T-helper 17 cell (primary cell): ENCODE measurements at places on chromosomes 2 and 18.

- no peak for DNase-seq
Observed at GRCh38 chr2:231820786-231821303, 34.6 kb downstream of the COPS7B start.

- DNase-seq, result no peak
Observed at GRCh38 chr2:149544692-149545091, 42.9 kb downstream of the MMADHC start.

DNA sequence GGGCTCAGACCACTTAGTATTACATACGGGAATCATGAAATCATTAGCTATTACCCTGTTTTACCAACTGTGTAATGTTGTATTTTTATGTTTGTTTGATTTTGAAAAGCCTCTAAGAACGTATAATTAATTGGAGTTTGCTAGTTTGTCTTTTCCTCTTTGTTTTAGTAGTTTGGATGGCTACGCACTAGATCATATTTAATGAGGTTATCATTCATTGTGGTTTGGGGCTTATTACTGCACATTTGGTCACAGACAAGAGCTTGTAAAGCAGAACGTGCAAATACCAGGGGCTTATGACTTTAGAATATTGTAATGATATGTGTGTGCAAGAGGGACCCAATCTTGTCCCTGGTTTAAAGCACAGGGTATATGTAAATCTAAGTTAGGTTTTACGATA lies 10.3 kb downstream of the CABLES1 start:
- no peak for DNase-seq

DNA sequence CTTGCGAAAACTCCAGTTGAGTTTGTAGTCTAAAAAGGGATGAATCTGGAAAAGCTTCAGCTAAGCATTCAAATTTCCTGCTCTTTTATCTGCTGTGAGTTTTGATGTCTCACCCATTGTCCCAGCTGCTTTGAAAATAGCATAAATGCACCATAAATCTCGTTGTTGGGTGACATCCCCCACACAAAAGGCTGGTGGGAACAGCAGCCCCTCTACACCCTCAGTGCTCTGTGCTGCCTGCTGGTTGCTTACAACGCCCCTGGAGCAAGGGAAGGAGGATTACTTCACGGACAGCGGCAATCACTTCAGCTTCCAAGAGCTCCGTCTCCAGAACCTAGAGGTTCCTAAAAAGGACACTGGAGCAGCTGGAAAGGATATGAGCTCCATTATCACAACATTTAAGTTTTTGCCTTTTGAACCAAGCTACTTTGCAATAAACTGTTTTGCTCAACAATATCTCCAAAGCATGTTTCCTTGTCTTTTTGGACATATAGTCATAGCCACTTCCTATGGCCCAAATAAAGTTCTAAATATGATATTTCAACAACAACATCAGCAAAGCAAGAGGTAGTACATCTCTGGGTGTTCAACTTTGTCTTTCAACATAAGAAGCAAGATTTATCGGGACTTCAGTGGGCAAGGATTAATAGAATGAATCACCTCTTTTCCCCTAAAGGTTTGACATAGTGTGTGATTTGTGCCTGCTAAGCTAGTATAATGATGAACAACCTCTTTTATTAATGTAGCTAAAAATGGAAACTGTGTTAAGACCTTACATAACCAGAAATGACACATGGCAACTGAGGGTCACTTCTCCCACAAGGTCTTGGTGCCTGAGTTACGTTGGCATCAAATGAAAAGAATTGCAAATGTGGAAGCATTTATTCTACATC lies 413.5 kb downstream of the TXNL1 start:
- DNase-seq, result no peak

GRCh38 chr18:28504066-28504465 lies 327.1 kb upstream of the CDH2 start:
- no peak for DNase-seq

- DNase-seq, result no peak
Observed at GRCh38 chr18:5103286-5103685, 93.8 kb downstream of the AKAIN1 start.

DNA sequence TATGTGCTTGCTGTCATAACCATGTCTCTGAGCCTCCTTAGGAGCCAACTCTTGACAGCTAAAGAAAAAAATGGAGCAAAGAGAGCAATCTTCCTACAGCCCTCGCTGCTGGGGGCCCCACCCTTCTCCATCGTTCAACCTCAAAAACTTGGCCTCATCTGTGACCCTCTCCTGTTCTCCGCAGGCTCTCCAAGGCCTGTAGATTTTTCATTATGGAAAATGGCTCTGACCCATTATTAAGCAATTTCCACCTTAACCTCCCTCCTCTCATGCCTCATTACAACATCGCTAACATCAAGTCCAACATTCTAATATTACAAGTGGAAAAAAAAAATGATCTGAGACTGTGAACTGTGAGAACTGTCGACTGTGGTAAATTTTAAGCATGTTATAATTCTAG lies 98.7 kb downstream of the SLC8A1 start:
- no peak for DNase-seq

- no peak for DNase-seq
Observed at GRCh38 chr18:22983175-22983574, 50.0 kb downstream of the RBBP8 start.

DNA sequence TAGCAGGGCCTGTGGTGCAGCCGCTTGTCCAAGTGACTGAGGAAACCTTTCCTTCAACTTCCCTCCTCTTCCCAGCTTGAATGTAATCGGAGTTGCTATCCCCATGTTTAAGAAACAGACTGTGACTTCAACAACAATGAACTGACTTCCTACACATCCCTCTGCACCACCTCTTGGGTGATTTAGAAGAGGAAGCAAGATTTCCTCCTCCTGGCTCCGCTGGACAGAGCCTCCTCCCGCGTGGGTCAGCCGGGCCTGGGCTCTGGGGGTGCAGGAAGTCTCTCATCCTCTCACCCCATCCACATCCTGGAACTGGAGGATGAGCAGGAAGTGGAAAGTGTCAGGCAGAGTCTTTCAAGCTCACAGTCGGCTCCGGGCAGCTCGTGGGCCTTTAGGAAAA lies 84.3 kb downstream of the GATA6 start:
- no peak for DNase-seq

DNA sequence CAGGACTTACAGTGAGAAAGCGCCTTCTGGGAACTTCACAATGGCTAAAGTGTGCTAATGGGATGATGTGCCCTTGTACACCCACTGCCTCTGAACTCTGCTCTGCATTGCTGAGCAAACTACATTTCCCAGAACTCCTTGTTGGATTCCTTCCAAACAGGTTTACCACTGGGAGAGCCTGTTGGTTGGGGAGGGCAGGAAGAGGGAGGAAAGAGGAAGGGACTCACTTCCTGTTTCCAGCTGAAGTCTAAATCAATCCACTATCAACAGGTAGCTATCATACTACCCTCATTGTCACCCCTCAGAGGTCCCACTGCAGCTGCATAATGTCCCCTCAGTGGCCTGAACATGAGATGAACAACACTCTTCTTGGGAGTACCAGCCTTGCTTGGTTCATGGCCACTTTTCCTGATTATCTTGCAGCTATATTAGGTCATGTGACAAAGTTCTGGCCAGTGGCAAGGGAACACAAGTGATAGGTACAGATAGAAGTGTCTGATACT lies 109.7 kb downstream of the MSH2 start:
- no peak for DNase-seq

DNA sequence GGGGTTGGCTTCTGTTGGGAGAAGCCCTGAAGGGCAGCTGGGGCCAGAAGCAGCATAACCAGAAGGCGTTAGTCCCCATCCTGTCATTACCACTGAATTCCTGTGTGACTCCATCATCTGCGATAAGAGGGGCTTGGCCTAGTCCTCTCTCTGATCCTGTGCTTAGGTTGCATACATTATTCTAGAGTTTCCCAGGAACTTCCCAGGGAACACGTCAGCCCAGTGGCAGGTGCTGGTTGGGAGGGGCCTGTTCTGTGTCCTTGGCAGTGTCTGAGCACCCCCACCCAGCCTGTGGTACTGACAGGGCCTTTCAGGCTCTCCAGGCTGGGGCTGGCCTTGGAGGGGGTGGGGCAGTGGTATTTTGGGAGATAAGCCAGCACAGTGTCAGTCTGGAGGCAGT lies 4.5 kb upstream of the TOGARAM2 start:
- DNase-seq, result no peak

GRCh38 chr18:35473562-35473961 lies 24.2 kb downstream of the INO80C start:
- no peak for DNase-seq

DNA sequence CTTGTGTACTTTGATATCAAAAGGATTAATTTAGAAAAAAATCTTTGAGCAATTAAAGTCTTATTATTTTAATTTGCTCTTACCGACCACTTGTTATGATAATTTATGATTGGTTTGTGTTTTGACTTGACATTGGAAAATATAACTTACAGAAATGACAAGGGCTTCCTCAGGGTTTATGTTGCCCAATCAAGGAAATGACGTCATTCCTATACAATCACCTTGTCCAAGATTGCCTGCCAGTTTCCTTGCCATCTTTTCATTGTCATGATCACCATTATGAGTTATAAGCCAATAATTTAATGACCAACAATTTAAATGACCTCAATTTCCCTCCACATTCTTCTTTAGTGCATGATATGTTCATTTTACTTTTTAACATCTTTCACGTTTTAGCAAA lies 351.8 kb upstream of the TMEFF2 start:
- DNase-seq, result no peak

- DNase-seq, result no peak
Observed at GRCh38 chr2:6352906-6353515, 512.7 kb downstream of the CMPK2 start.

- DNase-seq, result no peak
Observed at GRCh38 chr18:8049147-8049546, 482.0 kb downstream of the PTPRM start.

DNA sequence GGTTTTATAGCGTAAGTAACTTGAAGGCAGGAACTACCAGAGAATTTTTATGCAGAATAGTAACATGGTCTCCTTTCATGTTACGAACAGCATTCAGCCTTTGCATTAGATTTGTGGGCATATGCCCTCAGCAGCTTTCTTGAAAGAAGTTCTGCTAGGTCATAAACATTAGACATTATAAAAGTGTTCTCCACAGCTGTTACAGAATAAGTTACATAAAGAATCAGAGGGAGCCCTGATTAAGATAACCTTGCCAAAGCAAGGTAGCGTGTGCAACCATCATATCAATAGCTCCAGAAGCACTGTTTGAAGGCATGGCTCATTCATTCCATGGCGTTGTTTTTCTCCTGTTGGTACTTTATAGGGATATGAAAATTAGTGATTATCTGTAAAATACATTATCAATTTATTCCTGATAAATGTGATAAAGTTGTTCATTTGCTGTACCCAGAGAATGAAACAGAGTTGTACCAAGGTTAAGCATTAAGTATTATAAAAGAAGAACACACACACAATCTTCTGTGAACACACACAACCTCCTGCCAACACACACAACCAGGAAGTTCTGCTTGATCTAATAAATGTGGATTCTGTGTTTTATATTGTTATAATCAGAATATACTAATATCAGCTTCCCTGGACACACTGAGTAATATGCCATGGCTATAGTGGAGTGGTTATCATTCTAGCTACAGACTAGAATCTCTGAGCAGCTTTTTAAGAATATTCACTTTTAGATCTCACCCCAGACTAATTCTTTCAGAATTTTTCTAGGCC lies 286.7 kb upstream of the SLC39A10 start:
- no peak for DNase-seq
